ENCODE measurements at places on chromosomes 6 and 20. TPM values are rescaled to one million over a fixed set of nuclear protein-coding genes. Genes with fewer than 3 reads are reported as not detected.

The FLRT3 gene
- total RNA-seq: 4.8 TPM

The ULBP1 gene
- total RNA-seq: 0.88 TPM

The PPP1R3G gene
- total RNA-seq: 0.96 TPM

The CST4 gene
- total RNA-seq: 0.78 TPM

The PRL gene
- total RNA-seq: not detected

The FAM209A gene
- total RNA-seq: not detected

The MAP1LC3A gene
- total RNA-seq: 52.6 TPM

The SLC35D3 gene
- 0.08 TPM for total RNA-seq

The TMEM170B gene
- 1.0 TPM for total RNA-seq

The EYA2 gene
- 0.24 TPM for total RNA-seq

The KIFC1 gene
- total RNA-seq: 31.4 TPM

The DSP gene
- 2.2 TPM for total RNA-seq

The MATN4 gene
- total RNA-seq: not detected

All from epithelial cell of alveolus of lung (primary cell).